Transverse colon (tissue), 4 donors: ENCODE measurements at places on chromosomes 5 and 9. TPM values are rescaled to one million over a fixed set of nuclear protein-coding genes. Genes with fewer than 3 reads are reported as not detected.

GRCh38 chr9:20356403-20357036 is 265.8 kb downstream of the MLLT3 start:
- no peaks in the 10 kb centered on the region for H3K27me3 ChIP-seq
- peak; percentile 74 for DNase-seq
- H3K27ac ChIP-seq: peak overlapping the region; percentile 60
- no peaks in the 10 kb centered on the region for H3K36me3 ChIP-seq

- H3K4me3 ChIP-seq: no peak overlapping the region
- no peak for DNase-seq
- no peak overlapping the region for H3K27ac ChIP-seq
Observed at GRCh38 chr5:153517241-153517611, 26.8 kb downstream of the GRIA1 start.

- DNase-seq: peak; percentile 36
- H3K27me3 ChIP-seq: no peaks in the 10 kb centered on the region
- H3K4me1 ChIP-seq: peaks cover 14% of the 10 kb centered on the region
- no peaks in the 10 kb centered on the region for H3K36me3 ChIP-seq
- H3K27ac ChIP-seq: no peak overlapping the region
Observed at GRCh38 chr9:93598647-93599241, 22.4 kb downstream of the PHF2 start.

DNA sequence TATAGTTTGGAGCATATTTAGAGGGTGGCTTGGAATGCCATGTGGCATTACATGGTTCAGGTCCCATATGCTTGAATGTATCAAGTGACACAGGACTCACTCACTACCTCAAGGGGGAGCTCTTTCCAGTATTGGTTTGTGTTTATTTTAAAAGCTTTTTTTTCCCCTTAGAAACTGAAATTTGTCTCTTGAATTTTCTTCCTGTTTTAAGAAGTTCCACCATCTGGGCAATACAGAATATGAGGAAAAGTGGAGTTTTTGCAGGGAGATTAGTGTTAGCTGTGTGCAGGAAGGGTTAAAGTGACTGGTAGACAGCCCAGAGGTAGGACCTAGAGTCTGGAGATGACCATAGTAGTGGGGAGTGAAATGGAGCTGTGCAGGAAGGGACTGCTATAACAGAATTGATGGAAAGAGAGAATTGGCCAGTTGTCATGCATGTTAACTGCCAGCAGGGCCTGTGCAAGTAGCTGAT is 36.6 kb downstream of the CTNNA1 start:
- H3K36me3 ChIP-seq: peaks cover 12% of the 10 kb centered on the region
- H3K4me1 ChIP-seq: peaks cover 6% of the 10 kb centered on the region
- H3K27me3 ChIP-seq: no peaks in the 10 kb centered on the region
- H3K27ac ChIP-seq: no peak overlapping the region
- no peak overlapping the region for H3K4me3 ChIP-seq
- DNase-seq: no peak

GRCh38 chr5:50691399-50692016 is 25.1 kb downstream of the PARP8 start:
- H3K27me3 ChIP-seq: no peaks in the 10 kb centered on the region
- no peak overlapping the region for H3K4me3 ChIP-seq
- no peaks in the 10 kb centered on the region for H3K4me1 ChIP-seq
- H3K27ac ChIP-seq: no peak overlapping the region
- no peak for DNase-seq
- no peaks in the 10 kb centered on the region for H3K36me3 ChIP-seq

- H3K27me3 ChIP-seq: no peaks in the 10 kb centered on the region
- H3K36me3 ChIP-seq: no peaks in the 10 kb centered on the region
- H3K4me1 ChIP-seq: no peaks in the 10 kb centered on the region
- H3K4me3 ChIP-seq: no peak overlapping the region
- no peak for DNase-seq
Observed at GRCh38 chr5:100846772-100847171, 56.3 kb downstream of the ST8SIA4 start.

DNA sequence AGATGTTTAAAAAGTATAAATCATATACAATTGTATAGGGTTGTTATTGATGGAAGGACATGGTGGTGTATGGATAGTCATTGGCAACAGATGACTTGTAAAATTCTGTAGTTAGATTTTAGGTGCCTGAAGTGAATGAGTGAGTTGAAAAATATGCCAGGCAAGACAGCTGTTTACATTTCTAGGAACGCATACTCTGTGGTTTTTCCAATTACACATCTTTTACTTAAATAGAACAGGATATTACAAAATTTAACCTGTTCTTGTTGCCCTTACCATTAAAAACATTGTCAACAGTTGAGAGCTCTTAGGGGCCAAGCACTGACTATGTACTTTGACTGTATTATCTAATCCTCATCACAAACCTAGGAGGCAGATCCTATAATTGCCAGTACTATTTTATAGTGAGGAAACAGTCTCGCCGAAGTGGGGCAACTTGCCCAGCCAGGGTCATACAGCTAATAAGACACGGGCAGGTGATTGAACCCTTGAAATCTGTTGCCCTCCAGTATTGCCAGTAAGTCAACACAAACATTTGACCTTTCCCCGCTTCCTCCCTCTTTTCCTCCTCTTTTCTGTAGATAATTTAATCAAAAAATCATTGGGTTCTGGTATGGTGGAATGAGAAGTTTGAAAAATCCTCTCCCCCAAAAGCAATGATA is 88.6 kb downstream of the MACROH2A1 start:
- H3K36me3 ChIP-seq: no peaks in the 10 kb centered on the region
- no peak for DNase-seq

GRCh38 chr5:6909901-6910300 is 196.7 kb downstream of the TENT4A start:
- H3K4me3 ChIP-seq: no peak overlapping the region
- no peak for DNase-seq
- no peaks in the 10 kb centered on the region for H3K4me1 ChIP-seq
- no peaks in the 10 kb centered on the region for H3K27me3 ChIP-seq
- peak overlapping the region; percentile 55 for H3K27ac ChIP-seq

DNA sequence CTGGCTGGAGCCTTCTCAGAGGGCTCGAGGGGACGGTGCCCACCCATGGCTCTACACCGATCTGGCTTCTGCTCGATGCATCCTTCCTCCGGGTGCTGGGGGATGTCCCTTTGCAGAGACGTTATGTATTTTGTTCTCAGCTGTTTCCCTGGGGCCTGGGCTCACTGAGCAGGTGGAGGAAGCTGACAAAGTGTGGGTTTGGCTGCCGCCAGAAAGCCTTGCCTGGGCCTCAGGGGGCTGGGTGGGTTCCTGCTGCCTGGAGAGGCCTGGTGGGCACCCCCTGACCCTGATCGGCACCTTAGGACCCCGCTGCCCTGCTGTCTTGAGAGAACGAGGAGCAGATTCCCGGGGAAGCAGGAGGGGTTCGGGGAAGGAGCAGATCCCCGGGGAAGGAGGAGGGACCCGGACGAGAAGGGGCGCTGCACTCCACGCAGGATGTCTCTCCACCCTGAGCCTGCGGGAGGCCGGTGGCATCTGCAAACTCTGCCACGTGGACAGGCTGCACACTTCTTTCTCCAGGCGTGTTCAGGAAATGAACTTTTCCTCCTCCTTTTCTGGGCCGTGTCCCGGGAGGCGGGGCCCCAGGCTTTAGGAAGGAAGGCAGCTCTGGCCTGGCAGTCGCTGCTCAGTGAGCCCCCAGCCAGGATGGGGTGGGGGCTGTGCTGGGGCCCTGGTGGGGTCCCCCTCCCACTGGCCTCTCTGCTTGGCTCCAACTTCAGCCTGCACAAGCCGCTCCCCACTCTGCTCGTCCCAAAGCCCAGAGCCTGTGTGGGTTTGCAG is 148.9 kb downstream of the RXRA start:
- peak overlapping the region; percentile 30 for H3K27ac ChIP-seq
- H3K4me1 ChIP-seq: peaks cover 10% of the 10 kb centered on the region
- no peaks in the 10 kb centered on the region for H3K36me3 ChIP-seq
- peak; percentile 63 for DNase-seq

DNA sequence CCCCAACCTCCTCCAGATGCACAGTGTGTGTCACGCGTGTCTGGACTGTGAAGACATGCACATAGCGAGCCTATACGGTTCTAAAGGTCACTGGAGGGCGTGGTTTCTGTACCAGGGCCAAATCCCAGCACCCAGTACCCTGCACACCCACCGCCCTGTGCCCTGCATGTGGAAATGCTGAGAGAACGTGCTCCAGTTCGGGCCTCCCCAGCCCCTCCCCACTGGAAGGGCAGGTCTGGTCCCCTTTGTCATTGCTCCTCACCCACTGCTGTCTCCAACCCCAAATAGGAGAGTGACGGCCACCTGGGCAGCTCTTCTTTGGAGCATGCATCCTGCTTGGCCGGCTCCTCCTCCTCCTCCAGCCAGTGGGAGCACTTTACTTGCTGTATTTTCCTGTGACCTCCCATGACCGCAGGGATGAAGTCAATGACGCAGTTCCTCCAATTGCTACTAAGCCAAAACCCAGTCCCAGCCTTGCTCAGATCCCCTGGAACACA is 116.7 kb downstream of the WNK2 start:
- H3K36me3 ChIP-seq: no peaks in the 10 kb centered on the region
- peak overlapping the region; percentile 28 for H3K27ac ChIP-seq
- H3K4me1 ChIP-seq: peaks cover 29% of the 10 kb centered on the region
- no peak overlapping the region for H3K4me3 ChIP-seq
- H3K27me3 ChIP-seq: no peaks in the 10 kb centered on the region

GRCh38 chr5:33808699-33809098 is 83.1 kb downstream of the ADAMTS12 start:
- no peak for DNase-seq
- H3K36me3 ChIP-seq: no peaks in the 10 kb centered on the region
- H3K27me3 ChIP-seq: no peaks in the 10 kb centered on the region
- no peak overlapping the region for H3K4me3 ChIP-seq
- no peak overlapping the region for H3K27ac ChIP-seq

DNA sequence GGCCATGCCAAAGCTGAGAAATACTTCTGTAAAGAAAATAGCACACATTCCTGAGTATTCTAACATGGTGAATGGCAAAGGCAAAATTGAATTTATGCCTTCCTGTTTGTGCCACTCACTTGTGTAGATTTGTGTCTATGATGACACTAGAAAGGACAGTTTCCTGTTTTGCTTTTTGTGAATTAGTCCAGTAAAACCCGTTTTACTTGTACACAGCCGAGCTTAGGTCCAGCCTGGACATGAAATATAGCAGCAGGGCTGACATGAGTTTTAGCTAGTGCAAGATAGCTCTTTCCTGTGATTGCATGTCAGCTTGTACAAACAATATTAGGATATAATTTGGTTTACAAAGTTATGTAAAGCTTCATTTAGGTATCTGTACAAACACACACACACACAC is 1891.7 kb upstream of the WWC1 start:
- H3K4me3 ChIP-seq: no peak overlapping the region
- no peaks in the 10 kb centered on the region for H3K27me3 ChIP-seq
- DNase-seq: no peak
- no peaks in the 10 kb centered on the region for H3K4me1 ChIP-seq

DNA sequence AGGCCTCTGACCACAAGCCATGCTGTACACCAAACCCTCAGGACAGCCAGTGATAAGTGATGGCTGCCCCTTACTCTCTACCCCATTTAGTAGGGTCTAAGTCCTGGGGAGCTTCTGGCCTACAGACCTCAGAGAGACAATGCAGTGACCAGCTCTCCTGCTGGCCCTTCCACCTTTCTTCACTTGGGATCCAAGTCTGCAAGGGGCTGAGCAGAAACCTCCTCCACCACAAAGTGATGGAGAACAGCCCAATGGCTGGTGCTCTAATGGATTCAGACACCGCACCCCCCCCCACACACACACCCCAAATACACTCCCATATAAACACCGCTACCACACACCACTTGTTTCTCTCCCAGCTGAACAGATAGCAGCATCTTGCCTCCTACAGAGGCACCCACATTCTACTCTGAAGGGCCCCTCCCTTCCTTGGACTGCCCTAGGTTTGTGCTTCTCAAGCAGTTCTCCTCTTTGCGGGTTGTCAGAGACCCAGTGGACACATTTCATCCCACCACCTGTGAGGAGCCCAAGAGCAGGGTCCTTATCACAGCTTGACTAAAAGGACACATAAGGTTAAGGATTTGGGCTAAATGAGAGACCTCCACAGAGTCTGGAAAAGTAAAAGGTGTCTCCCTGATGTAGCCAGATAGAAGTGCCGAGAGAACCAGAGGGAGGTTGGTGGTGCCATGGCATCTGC is 1.3 kb upstream of the PDLIM4 start:
- no peak overlapping the region for H3K27ac ChIP-seq
- H3K36me3 ChIP-seq: no peaks in the 10 kb centered on the region
- H3K4me3 ChIP-seq: no peak overlapping the region
- peaks cover 17% of the 10 kb centered on the region for H3K27me3 ChIP-seq
- peaks cover 11% of the 10 kb centered on the region for H3K4me1 ChIP-seq
- DNase-seq: no peak

GRCh38 chr5:66425842-66426241 is 170.4 kb upstream of the MAST4 start:
- H3K4me3 ChIP-seq: no peak overlapping the region
- no peaks in the 10 kb centered on the region for H3K27me3 ChIP-seq

- H3K27me3 ChIP-seq: no peaks in the 10 kb centered on the region
- H3K4me3 ChIP-seq: no peak overlapping the region
Observed at GRCh38 chr9:129113645-129114304, 2.6 kb downstream of the PTPA start.

DNA sequence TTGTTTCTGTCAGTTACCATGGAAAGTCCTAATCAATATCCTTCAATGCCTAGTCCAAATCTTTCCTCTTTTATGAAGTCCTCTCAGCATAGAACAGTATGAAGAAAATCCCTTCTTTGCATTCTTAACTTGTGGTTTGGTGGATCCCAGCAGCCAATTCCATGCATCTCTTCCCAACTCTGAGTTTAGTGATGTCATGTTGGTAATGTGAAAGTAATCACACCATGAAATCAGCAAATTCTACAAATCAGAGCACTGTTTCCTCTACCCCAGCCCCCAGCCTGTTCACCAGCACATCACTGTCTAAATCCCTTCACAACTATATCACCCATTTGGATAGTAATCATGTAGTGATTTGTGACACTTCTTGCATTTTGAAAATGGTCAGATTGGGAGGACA is 4.7 kb upstream of the C1QTNF2 start:
- no peaks in the 10 kb centered on the region for H3K36me3 ChIP-seq
- peaks cover 1% of the 10 kb centered on the region for H3K4me1 ChIP-seq
- peaks cover 3% of the 10 kb centered on the region for H3K27me3 ChIP-seq
- H3K27ac ChIP-seq: no peak overlapping the region
- no peak for DNase-seq
- H3K4me3 ChIP-seq: no peak overlapping the region

DNA sequence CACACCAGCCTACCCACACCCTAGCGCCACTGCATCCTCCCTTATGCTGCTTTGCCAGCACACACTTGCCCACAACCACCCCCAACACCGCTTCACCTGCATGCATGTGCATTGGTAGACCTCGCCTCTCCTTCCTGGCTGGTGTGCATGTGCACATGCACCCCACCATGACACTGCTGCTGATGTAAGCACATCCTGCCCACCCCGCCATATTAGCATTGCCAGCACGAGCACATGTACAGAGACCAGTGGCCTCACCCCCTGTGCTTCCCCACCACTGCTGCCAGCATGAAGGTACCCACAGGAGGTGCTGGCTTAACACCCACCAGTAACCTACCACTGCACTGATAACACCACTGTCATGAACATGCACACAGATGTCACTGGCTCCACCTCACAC is 218.2 kb downstream of the SLCO4C1 start:
- no peaks in the 10 kb centered on the region for H3K27me3 ChIP-seq
- H3K4me1 ChIP-seq: no peaks in the 10 kb centered on the region
- H3K36me3 ChIP-seq: no peaks in the 10 kb centered on the region
- H3K27ac ChIP-seq: no peak overlapping the region
- no peak for DNase-seq

SLC34A3 gene
- not detected for total RNA-seq

LRRC19 gene
- 31.0 TPM for total RNA-seq

GPX3 gene
- total RNA-seq: 441 TPM

BHMT gene
- total RNA-seq: not detected

SNCB gene
- total RNA-seq: not detected

VPS13A gene
- 102 TPM for total RNA-seq

KCNV2 gene
- not detected for total RNA-seq
